ENCODE measurements at places on chromosomes 4 and X.
A peak's percentile ranks its signal among the peaks of the same experiment; 100 is the strongest.

- DNase-seq: no peak
These were observed 12.7 kb downstream of the DRP2 start for GRCh38 chrX:101232316-101232715.

- no peak for DNase-seq
These were observed 11.4 kb upstream of the ARSJ start for GRCh38 chr4:113990886-113991285.

DNA sequence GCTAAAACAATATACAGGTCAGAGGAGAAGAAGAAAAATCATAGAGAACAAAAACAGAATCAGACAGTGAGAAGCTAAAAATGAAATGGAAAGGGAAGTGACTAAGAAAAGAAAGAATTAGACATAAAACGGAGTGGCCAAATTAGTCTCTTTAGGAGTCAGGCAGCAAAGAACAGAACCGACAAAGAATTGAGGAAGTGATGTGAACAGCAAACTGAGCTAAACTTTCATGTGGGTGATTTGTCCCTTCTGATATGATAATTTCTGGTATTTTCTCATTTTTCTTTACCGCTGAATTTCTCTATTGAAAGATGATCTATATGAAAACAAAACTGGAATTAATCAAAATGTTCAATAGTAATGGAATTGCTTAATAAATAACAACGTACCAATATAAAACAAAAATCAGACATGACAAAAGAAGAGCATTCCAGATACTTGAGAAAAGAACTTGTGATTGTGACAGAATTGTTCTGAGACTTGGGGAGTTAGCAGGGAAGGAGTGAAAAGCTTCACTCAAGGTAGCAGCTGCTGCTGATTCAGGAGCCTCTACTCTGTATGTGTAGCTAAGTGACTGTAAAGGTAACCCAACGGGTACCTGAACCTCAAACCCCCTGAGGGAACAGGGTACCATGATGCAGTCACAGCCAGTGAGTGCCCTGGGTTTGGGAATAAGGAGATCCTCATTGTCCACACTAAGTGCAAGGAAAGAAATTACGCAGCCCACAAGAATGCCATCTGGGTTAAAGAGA lies 8.8 kb downstream of the TAPT1 start:
- no peak for DNase-seq

GRCh38 chr4:6327220-6327917 lies 57.7 kb downstream of the WFS1 start:
- peak; percentile 86 for DNase-seq

DNA sequence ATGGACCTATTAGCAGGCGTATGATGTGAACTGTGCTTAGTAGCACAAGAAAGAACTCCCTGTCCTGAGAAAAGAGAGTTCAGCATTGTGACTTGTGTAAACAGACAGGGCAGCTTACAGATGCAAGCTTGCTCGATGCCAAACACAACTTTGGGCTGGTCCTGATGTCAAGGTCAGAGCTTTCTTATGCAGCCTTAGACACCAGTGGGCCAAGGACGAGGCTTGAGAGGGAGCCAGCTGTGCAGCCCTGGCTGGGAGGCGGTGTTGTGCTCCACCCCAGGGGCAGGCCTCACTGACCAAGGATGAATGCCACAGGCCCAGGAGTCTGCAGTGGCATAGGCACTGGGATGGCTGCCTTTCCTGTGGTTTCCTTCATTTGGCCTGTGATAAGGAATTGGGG lies 35.4 kb downstream of the JADE1 start:
- no peak for DNase-seq

- DNase-seq: no peak
These were observed 46.8 kb downstream of the WDR44 start for GRCh38 chrX:118392716-118393115.

GRCh38 chrX:43096830-43097229 lies 318.9 kb upstream of the PPP1R2C start:
- no peak for DNase-seq

DNA sequence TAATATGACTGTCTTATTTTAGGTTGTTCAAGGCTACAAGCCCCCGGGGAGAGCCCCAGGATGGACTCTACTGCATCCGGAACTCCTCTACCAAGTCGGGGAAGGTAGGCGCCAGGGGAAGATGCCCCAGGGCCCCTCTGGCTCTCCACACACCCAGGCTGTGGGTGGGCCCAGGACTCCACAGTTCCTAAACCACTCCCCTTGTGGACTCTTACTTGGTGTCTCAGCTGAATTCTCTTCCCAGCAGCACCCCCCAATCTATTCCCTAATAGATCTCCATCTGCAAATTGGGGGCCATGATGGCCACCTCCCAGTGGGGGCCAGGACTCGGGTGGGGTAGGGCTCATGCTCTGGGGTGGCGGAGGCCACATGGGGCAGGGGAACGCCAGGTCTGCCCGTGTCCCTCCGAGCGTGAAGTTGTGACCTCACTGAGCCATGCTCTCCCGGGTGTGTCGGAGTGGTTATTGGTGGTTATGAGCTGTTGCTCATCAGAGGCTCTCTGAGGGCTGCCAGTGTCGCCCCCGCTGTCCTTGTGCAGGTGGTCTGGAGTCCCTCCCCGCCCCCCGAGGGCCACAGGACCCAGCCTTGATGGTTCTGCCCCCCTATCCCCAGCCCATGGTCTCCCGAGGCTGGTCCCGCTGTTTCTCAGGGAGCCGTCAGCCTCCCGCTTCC lies 11.2 kb upstream of the ADD1 start:
- DNase-seq: no peak

DNA sequence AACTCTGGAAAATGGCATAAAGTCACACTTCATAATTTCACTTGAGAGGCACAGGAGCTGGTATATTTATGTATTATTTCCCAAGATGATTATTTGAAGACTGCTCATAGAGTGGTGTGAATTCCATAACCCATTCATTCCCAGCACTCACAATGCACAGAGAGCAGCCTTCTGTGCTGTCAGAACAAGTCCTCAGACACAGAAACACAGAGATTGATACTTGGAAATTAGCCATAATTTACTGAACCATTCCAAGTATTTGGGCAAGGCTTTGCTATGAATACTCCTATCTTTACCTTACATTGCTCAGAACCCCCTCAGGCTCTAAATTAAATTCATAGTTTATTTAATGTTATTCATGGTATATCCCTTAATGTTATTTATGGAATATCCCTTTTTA lies 53.6 kb downstream of the PABPC4L start:
- no peak for DNase-seq

DNA sequence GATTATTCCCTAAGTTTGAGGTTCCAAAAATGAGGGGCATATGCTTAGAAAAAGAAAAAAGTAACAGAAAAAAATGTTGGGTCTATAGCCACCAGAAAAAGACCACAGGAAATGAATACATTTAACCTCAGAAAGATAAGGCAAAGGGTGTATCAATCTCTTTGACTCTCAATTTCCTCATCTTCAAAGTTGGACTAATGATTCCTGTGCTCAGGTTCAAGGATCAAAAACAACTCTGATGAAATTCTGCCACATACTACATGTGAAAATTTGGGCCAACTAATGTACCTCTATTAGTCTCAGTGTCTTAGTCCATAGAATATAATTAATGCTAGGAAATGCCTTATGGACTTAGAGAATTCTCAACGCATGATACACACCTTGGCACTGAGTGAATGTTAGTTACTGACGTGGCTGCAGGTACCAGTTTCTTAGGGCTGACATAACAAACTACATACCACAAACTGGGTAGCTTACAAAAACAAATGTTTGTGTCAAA lies 257.7 kb downstream of the ANKRD50 start:
- no peak for DNase-seq

DNA sequence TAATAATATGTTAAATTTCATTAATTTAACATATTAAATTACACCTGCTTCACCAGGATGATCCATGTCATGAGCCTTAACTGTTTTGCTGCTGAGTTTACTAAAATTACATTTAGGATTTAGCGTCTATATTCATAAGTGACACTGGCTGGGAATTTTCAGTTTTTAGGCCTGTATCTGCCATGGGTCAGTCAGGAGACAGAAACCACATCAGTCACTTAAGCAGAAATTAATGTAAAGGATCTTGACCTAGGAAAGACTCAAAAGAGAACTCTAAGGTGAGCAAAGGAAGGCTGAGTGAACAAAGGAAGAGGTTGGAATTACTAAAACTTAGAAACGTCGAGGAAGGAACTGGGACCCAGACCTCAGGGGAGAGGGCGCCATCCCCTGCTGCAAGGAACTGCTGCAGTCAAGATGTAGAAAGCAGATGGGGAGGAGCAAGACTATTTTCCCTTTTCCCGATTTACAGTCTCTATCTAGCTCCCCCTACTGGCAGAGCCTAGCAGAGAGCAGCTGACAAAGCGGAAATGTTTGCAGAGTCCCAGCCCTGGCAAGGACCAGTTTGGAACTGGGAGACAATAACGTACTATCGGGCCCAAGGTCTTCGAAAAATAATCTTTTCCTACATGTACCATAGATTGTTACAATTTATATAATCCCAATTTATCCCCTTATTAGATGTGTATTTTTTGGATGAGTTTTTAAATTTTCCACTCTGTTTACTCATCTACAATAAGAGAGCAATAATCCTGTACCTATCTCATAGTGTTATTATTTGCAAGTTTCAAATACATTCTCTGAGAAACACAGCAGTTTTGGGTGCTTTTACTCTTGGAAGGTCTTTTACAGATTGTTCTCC lies 22.6 kb upstream of the RBBP7 start:
- peak; percentile 94 for DNase-seq

DNA sequence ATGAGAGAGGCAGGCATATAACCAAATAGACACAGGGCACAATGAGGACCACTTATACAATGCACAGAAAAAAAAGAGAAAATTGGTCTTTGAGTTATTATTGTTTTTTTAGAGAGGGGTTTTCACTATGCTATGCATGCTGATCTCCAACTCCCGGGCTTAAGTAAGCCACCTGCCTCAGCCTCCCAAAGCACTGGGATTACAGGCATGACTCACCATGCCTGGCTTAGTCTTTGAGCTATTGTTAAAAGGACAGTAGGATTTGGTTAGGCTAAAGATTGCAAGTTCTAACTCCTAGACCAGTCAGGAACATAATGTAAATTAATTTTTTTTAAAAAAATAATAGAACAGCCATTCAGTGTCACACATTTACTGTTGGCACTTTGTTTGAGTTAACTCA lies 340.1 kb downstream of the GPAT3 start:
- DNase-seq: no peak

DNA sequence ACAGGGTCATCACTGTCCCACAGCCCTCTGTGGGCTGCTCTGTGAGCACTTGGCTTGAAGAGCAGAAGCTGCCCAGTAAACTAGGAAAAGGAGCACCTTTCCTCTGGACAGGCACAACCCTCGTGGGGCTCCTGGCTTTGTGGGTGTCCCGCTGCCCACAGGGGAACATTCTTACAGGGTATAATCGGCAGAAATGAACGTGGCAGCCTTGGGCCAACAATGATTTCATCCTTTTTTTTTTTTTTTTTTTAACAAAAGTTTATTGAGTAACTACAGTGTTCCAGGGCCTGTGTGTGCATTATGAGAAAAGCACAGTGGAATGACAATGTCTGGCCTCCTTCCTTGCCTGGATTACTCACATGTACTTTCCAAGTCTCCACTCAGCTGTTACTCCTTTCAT lies 197.2 kb downstream of the PDGFC start:
- DNase-seq: peak; percentile 27

GRCh38 chrX:150482537-150483206 lies 85.7 kb upstream of the MTM1 start:
- peak; percentile 58 for DNase-seq

- DNase-seq: peak; percentile 36
These were observed 67.9 kb upstream of the TBL1X start for GRCh38 chrX:9396930-9397329.

DNA sequence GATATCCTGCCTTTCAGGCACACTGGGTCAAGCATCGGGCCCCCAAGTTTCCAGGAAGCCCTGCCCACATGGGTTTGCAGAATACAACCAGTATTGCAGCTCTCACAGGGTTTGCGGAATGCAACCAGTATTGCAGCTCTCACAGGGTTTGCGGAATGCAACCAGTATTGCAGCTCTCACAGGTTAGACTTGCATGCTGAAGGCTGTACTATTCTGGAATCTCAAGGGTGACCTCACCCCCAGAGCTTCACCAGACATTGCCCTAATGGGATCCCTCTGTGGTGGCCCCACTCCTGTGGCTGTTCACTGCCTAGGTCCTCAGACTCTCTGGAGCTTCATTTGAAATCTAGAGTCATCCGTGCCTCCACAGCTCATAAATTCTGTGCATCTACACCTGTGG lies 640.7 kb upstream of the ATOH1 start:
- DNase-seq: no peak

- DNase-seq: no peak
These were observed 492.1 kb downstream of the INPP4B start for GRCh38 chr4:142354041-142354440.

- no peak for DNase-seq
These were observed 1144.3 kb downstream of the ADGRL3 start for GRCh38 chr4:62344474-62344873.

- DNase-seq: no peak
These were observed 78.9 kb downstream of the NSUN7 start for GRCh38 chr4:40828661-40829060.

DNA sequence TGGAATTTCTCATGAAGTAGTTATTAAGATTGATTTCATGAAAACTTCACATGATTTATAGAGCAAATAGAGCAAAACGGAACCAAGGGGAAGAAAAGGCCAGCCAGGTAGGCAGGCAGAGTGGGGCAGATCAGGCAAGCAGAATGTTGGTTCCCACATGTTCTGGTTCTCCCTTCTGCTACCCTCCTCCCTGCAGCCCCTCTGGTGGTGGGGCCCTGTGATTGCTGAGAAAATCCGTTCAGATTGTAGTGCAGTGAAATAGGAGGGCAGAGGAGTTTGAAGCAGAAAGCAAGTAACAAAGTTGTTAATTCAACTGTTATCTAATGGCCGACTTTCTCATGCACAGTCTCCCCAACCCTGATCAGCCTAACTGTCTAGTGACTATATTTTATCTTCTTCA lies 185.3 kb downstream of the MID1IP1 start:
- DNase-seq: no peak
